ENCODE measurements at places on chromosomes 4 and X.
A peak's percentile ranks its signal among the peaks of the same experiment; 100 is the strongest.

- no peak for DNase-seq
Observed at GRCh38 chr4:22019676-22020075, 71.1 kb upstream of the KCNIP4 start.

DNA sequence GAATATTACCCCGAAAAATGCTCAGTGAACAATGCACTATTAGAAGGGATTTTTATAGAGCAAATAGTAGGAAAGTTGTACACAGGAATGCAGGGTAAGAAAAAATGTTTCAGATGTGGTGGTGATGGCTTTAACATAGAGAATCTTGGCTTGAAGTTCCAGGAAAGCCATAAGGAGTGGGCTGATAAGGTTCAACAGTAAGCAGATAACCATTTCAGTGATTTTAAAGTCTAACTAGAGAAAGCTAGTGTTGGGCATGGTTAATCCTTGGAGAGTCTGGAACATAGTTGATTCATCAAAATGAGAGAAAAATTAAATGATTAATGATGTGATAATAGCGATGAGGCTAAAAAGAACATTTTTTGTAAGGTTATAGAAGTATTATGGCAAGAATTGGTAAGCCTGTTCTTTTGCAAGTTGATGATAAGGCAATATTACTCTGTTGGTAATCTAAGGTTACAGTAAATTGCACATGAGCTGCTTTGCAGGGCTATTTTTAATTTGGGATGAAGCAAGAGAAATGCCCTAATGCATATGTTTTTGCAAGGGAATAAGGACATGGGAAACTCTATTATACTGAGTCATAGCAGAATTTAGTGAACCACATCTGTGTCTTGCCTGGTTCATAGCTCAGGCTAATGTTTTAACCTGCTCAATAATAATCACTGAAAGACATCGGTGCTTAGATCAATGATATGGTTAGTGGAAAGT lies 44.3 kb downstream of the GALNTL6 start:
- DNase-seq = no peak

- no peak for DNase-seq
Observed at GRCh38 chr4:187128976-187129375, 405.3 kb upstream of the FAT1 start.

DNA sequence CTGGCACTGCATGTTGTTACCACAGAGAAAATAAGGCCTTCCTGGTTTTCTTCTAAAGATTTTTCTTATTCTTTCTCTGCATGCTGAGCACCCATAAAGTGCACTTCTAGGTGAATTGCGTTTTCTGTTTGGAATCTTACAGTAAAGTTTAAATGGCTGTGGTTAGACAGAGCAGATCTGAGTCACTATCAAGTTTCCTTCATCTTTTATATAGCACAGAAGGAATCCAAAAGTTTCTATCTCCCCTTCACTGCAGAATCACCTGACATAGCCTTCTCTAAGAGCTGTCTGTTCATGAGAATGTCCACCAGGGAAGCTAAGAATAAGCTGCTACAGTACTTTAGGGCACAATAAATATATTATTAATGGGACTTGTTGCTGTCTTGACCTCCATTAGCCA lies 455.5 kb upstream of the FAM241A start:
- DNase-seq = no peak

- DNase-seq = no peak
Observed at GRCh38 chr4:72208421-72209075, 176.7 kb downstream of the NPFFR2 start.

DNA sequence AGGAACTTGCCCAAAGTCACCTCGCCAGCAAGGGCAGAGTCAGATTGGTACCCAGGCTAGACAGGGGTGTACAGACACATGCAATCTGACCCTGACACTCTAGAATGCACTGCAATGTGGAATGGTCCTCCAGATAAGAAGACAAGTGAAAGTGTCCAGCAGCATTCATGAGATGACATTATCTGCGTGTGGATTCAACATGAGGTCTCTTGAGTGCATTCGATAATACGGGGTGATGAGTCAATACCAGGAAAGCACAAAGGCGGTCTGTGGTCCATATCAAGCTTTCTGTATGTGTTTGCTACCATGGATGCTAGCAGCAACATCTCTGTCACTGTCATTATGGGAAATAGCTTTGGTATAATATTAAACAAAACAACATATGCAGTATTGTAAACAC lies 6.8 kb upstream of the XAGE3 start:
- no peak for DNase-seq

DNA sequence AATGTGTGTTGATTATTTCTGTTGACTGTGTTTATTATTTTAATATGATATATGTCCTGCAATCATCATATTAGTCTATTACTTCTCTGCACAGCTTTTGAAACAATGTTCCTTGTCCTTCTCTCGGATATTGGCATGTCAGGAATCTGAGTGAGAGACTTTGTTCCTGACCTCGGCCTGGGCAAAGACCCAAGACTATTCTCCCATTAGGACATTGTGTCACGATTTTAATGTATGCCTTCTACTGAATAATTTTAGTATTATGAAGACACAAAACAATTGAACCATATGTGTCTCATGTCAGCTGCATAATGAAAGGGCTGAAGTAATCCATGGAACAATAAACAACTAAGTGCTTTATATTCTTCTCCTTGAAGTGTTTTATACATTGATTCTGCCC lies 580.8 kb upstream of the TENM3 start:
- no peak for DNase-seq

DNA sequence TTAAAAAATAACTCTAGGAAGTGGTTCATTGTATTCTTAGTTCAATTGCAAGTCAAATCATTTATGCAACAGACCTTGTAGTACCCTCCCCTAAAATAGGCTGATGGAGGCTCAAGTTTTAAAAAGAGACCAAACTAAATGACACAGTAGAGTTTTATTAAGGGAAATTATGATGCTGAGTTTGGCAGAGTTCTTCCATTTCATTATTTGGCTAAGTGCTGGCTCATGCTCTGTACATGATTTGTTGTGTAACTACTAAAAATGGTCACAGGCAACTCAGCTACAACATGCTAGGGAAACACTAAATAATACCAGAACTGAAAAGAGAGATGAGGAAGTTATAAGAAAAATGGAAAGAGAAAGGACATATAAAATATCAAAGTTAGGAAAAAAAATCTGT lies 96.1 kb upstream of the TFDP3 start:
- DNase-seq = no peak

DNA sequence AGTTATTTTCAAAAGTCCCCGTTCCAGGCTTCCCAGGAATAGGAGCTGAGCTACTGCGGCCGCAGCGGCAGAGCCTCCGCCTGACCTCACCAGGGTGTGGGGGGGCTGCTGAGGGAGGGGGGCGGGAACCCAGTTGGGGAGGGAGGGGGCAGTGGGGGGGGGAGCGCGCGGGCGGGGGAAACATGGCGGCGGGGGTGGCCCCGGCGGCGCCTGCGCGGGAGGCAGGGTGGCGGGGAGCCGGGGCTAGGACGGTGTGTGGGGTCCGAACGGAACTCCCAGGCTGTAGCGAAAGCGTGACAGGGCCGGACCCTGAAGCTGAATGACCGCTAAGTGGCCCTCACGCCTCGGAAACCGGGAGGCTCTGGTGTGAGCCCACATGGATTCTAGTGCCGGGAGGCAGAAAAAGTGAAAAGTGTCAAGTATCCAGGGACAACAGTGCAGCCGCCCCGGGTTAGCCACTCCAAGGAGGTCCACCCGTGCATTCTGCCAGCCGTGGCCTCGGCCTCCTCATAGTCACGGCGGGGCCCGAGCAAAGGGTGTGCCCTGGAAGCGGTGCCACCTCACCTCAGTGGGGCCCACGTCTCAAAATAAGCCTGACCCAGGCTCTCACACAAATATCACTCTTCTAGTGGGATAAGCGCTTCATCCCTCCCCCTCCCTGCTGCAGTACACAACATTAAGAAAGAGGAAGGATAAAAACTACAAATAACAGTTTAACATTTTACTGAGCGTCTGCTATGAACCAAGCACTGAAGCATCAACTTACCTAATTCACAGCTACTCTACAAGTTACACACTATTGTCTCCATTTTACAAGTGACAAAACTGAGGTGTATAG lies at the start of gene KLHL13:
TSS of gene KLHL13 (minus strand) at position 98 of the 838 bp plus-strand sequence. CDS start 88,337 bp downstream, outside the sequence.
- peak; percentile 16 for DNase-seq

GRCh38 chrX:118724775-118725174 lies 2.6 kb upstream of the IL13RA1 start:
- DNase-seq = no peak

- no peak for DNase-seq
Observed at GRCh38 chrX:29113221-29113620, 526.0 kb downstream of the IL1RAPL1 start.

- no peak for DNase-seq
Observed at GRCh38 chrX:44224760-44225159, 118.7 kb downstream of the EFHC2 start.

DNA sequence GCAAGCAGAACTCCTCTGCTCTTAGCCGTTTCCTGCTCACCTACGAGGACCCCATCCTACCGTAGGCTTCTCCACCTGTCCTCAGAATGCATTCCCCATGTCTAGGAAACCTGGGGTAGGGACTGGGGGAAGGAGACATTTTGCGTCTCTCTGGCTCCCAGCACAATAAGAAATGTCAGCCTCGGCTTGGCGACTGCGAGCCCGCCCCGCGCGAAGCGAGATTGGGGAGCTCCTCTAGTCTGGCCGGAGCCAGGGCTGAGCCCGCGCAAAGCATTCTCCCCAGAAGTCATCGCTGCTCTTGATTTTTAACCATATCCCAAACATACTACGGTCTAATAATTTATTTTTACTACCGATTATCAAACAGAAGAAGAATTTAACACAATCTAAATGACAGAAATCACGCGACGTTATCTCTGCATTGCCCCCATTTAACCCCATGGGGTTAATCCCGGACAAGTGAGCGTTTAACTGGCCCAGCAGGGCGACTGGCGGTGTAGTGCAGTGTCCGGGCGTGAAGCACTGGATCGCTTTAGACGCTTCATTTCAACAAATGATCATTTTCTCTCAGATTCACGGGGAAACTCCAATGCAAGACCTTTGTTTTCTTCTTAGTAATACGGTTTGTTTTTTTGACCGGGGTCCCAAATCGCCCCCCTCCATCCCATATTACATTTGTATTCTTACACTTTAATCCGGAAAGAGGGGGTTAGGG lies 8.0 kb upstream of the PITX2 start:
- no peak for DNase-seq

DNA sequence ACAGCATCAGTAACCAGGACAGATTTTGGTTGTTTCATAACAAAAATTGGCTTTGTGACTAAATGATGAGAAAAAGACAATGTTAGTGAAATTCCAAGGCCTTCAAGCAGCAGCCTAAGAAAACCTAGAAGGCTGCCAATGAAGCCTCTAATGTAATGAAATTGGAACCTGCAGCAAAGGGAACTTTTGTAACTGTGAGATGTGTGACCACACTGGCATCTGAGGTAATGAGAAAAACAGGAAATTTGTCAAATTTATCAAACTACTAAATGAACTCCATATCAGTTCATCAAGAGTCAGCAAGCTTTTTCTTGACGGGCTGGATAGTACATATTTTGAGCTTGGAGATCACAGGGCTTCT lies 30.4 kb upstream of the EMCN start:
- DNase-seq = no peak

GRCh38 chr4:36178484-36178883 lies 65.8 kb downstream of the ARAP2 start:
- DNase-seq = no peak

- DNase-seq = no peak
Observed at GRCh38 chr4:7557456-7557855, 122.7 kb upstream of the PSAPL1 start.

DNA sequence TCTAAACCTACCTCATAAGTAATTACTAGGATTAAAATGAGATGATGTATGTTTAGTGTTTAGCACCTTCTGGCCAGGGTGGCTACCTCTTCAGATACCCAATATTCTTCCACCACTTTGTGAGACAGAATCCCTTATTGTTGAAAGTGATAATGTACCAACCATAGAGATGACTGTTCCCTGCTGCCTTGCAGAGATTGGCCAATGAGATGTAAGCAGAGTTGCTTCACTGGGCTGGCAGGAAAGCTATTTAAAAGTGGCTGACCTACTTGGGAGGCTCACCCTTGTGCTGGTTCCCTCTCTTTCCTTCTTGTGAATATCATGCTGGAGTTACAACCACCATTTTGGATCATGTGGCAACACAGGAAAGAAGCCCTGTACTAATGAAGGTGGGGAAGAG lies 58.9 kb downstream of the TMEM154 start:
- no peak for DNase-seq

DNA sequence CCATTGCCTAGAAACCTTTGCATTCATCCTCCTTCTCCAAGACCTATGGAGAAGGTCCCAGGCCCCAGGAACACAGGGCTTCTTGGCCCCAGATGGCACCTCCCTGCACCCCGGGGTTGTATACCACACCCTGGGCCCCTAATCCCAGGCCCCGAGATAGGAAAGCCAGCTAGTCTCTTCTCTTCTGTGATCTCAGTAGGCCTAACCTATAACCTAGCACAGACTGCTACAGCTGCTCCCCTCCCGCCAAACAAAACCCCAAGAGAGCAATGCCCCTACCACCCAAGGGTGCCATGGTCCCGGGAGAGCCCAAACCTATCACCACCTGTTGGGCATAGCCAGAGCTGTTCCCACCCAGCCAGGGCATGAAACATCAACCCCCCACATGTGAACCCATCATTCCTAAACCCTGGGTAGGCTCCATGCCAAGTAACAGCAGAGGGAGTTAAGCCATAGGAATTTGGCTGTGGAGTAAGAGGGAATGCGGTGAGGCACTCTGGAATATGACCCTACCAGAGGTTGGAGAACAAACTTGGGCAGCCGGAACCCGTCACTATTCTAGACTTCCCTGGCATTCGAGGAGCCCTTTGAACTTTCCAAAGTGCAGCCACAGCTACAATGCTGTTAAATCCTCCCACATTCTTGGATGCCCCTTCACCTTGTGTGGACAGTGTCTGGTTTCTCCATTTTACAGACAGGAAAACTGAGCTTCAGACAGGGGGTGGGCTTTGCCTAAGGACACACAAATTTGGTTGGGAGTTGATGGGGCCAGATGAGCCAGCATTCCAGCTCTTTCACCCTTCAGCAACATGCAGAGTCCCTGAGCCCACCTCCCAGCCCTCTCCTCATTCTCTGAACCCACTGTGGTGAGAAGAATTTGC lies 10.9 kb upstream of the SASH3 start:
- DNase-seq = no peak

GRCh38 chr4:6779667-6780565 lies 2.6 kb upstream of the KIAA0232 start:
- no peak for DNase-seq

- no peak for DNase-seq
Observed at GRCh38 chr4:55253948-55254593, 92.0 kb upstream of the SRD5A3 start.

DNA sequence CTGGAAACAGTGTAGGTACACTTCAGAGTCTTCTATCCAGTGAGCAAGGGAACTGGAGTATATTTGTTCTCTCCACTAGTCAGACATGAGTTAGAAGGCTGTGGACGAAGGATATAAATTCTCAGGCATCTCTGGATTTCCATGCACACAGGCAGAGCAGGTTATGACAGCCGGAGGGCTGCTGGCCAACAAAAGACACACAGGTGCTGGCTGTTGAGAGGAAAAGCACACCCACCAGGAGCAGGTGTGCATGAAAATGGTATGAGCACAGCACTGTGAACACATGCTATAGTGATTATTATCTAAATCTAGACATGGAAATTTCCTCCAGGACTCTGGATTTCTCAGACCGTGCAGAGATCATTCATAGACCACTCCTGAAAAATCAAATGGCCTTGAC lies 444.7 kb upstream of the RPS6KA3 start:
- no peak for DNase-seq

Data from stimulated activated CD4-positive, alpha-beta T cell treated with anti-CD3 and anti-CD28 coated beads, Interleukin-4, amount 100 ng/mL, for 1 hour (primary cell).